ENCODE measurements at places on chromosomes 1 and 21.

DNA sequence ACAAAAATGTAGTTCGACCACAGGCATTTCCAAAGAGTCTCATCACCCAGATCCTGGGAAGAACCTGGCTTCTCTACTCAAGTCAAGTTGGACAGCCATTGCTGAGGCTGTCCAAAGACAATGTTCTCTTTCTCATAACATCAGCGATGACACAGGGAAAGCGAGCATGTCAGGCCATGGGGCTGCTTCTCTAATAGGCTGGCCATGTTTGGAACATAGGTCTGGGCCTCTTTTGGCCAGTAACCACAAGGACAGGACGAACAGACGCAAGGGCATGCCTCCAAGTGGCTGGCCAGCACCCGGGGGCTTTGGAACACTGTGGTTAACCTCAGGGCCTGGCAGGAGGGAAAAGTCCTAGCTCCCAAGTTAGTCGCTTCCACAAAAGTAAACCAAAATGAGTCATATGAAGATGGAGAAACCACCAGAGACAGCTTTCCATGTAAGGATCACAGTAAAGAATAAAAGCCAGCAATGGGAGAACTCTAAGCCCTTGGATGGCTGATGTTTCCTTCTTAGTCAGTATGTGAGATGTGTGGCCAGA, 80.6 kb upstream of the SLC44A3 start:
- peak; percentile 59 for DNase-seq

DNA sequence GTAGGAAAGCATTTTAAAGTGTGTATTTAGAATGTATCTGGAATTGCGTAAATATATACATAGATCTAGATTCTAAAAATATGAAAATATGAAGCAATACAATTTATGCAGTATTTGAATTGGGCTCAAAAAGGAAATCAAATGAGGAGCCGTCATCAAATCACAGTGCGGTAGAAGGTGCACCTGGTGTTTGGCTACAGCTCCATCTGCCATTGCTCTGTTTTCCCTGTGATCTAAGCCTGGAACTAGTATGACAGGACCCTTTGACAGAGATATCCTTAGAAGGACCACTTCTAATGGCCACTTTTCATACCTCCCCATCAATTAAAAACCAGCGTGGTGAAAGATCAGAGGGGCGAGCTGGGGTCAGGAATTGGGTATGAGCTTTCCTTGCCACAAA, 202.6 kb downstream of the NFIA start:
- DNase-seq, result no peak

- no peak for DNase-seq
Observed at GRCh38 chr1:11100149-11100493, 452 bp upstream of the EXOSC10 start.

GRCh38 chr1:210978974-210979354, 155.0 kb downstream of the KCNH1 start:
- no peak for DNase-seq

GRCh38 chr21:45060675-45061311, 13.6 kb upstream of the ADARB1 start:
- DNase-seq, result no peak

DNA sequence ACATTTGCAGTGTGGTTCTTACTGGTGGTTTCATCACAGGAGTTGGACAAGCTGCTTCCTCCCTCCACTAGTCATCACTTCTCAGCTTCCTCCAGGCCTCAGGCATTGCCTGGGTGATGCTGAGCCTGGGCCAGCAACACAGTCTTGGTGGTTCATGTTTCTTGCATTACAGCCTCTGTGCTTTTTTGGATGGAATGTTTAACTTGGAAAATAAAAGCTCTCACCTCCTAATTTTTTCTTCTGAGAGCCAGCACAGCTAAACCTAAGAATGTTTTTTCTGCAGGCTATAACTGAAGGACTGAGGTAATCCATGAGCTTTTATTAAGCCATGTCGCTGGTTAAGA, 66.1 kb upstream of the RHOU start:
- DNase-seq, result peak; percentile 26

DNA sequence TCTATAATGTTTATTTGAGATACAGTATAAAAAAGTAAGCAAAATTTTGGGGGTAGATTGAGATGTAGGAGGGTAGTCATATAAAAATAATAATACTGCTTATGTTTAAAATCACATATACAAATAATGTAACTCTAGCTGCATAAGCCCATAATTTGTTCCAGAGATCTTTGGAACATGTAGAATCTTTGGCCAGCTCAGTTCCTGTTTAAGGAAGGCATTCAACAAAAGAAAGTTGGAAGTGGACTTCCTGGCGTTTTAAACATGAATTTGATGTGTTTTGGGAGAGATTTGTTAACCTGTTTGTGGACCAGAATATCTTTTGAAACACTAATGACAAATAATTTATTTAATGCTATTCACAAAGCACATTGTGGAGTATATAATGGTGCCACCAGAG, 27.7 kb downstream of the GIPC2 start:
- no peak for DNase-seq

DNA sequence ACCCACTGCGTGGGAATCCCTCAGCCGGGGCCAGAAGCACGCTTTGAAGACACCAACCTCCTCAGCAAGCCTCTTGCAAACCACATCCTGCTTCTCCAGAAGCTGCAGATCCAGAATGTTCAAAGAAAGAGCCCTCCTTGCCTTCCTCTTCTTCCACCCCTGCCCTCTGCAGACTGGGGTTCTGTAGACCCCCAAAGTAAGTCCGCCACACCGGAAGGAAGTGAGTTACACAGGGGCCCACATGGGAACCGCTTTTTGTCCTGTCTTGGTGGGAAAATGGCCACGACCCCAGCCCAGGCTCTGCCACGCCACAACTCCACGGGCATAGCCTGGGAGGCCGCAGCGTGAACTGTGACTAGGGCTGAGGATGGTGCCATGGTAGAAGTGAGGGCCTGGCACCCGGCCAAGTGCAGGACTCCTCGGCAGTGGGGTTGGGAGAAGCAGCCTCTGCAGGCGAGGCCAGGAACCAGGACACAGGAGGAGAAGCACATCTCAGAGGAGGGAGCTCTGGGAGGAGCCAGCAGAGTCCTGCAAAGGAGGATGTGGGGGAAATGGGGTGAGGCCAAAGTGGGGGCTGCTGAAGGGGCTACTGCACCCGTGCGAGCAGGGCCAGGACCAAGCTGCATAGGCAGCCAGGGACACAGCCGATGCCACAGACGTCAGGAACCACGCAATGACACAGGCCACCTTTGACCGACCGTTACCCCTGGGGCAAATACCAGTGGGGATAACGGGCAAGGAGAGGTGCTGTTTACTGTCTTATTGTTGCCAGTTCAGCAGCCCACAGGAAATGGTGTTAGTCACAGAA, 30.9 kb downstream of the PDE9A start:
- no peak for DNase-seq

GRCh38 chr1:26015358-26015757, 6.2 kb upstream of the EXTL1 start:
- DNase-seq, result no peak

- DNase-seq, result no peak
Observed at GRCh38 chr1:187605736-187606135, 777.0 kb downstream of the PLA2G4A start.
